ENCODE measurements at places on chromosomes 6 and 20. TPM values are rescaled to one million over a fixed set of nuclear protein-coding genes. Genes with fewer than 3 reads are reported as not detected.

The FAM184A gene
- total RNA-seq = 0.79 TPM

The MYLK2 gene
- total RNA-seq = 0.15 TPM

The KIFC1 gene
- 130 TPM for total RNA-seq

The GMPR gene
- 64.3 TPM for total RNA-seq

The TULP1 gene
- not detected for total RNA-seq

The FNDC1 gene
- total RNA-seq = not detected

DNA sequence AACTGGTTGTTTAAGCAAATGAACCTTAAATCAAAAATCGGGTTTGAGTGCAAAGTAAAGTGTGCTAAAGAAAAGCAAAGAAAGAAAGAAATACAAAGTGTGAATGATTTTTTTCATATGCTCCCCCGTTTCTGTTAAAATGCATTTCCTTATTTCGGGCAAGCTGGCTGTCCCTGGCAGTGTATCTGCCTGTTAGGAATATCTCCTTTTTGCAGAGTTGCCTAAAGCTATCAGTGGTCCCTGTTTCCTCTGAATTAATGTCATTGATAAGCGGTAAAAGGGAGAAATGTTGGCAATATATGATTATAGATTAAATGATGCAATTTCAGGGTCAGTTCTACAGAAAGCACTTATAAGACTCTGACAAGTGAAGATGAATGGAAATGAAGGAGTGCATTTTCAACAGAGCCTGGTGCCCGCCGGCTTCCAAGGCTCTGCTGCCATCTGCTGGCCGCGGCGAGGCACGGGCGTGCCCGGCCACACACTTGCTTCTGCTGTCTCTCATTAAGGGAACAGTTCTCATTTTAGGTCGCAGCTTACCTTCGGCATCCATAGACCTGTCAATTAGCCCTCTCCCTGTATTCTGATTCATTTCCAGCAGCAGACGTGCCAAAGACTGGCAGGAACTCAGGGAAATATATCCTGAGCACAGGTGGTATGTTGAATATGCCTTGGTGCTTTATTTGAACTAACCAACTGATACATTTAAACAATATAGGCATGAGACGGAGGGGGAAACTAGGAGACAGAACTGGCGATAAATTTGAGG, 381.9 kb downstream of the C6orf118 start:
- peak; percentile 38 for DNase-seq

- DNase-seq = peak; percentile 61
Observed at GRCh38 chr6:41683523-41684310, 45.4 kb downstream of the MDFI start.

DNA sequence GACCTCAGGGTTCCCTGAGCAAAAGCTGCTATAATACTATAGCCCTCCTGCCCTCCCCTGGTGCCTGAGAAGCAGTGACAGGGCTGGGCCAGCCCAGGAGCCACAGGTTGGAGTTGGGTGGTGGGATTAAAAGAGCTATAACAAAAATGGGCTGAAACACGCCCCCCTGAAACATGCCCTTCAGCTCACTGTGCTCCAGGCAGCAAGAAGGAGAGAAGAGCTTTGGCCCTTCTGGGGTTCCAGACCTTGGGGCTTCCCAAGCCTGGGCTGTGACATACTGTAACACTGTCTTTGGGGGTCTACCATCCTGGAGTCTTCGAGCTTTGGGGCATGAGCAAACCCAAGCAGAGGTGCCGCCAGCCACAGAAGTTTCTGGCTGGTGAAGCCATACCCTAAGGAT, 129.2 kb downstream of the HTR1B start:
- no peak for DNase-seq

DNA sequence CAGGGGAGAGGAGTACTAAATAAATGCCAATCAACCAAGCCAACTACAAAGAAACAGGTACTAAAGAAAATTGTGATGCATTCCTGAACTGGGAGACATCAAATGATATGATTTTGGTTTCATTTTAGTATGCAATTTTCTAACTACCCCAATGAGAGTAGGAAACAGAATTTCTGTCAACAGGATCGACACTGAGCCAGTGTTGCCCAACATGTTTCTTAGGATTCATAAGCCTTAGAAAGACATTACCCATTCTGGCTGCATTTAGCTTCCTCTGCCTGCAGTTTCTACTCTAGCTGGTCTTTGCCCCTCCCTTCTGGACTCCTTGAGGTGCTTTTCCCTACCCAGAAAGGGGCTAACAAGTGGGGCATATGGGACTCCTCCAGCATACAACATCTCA, 49.8 kb downstream of the KCTD20 start:
- DNase-seq = no peak

GRCh38 chr6:29011276-29011734, 6.2 kb upstream of the ZNF311 start:
- peak; percentile 81 for DNase-seq

DNA sequence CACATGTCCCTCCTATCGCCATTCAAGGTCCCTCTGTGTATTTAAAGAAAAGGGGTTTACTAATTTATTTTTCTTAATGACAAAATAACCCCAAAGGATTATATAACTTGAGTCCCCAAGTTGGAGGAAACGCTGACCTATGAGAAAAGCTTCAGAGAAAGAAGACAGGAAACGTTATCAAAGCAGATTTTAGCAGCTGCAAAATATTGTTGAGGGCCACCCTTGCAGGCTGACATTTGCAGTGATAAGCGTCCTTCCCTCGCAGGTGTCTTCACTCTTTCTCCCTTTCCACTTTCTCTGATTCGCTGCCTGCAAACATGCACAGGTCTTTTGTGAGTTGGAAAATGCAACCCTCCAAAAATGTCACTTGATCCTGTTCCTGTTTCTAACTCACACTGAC, 103.2 kb upstream of the RIPOR2 start:
- no peak for DNase-seq

DNA sequence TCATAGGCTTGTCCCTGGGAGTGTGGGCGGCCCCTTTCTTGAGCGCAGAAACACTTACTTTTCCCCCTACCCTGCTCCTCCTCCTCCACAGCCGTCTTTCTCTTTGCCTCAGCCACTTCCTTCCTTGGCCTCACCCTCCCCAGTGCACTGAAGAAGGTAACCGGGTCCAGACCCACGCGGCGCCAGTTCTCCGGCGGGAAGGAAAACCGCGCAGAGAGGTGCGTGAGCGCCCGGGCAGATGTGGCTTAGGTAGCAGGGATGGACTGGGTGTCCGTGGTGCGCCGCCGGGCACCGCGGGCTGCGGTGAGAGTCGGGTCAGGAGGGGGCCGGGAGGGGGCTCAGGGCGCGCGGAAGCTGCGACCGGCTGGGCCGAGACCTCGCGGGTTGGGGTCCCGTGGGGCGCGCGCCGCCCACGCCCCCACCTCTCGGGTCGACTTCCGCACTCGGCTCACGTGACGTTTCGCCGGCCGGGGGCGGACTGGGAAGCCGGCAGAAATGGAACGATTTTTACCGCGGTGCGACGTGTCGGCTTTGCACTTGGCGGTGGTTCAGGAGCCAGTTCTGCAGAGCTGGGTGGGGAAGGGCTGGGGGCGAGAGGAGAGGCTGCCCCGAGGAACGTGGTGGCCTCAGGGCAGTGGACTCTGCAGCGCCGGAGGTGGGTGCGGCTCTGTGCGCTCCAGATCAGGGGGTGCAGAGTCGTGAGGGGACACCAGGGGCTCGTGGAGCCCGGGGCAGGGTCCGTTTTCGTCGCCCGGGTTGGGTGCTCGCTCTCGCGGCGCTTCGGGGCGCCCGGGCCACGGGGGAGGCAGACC, at the start of gene ABRACL:
Gene ABRACL (plus strand): TSS at position 88 of the 812 bp plus-strand sequence. CDS start 5,416 bp downstream, outside the sequence.
- DNase-seq = peak; percentile 85

GRCh38 chr20:1788044-1788443, 107.2 kb upstream of the SIRPA start:
- no peak for DNase-seq

GRCh38 chr6:36350681-36351571, 14.2 kb upstream of the BNIP5 start:
- DNase-seq = peak; percentile 97

DNA sequence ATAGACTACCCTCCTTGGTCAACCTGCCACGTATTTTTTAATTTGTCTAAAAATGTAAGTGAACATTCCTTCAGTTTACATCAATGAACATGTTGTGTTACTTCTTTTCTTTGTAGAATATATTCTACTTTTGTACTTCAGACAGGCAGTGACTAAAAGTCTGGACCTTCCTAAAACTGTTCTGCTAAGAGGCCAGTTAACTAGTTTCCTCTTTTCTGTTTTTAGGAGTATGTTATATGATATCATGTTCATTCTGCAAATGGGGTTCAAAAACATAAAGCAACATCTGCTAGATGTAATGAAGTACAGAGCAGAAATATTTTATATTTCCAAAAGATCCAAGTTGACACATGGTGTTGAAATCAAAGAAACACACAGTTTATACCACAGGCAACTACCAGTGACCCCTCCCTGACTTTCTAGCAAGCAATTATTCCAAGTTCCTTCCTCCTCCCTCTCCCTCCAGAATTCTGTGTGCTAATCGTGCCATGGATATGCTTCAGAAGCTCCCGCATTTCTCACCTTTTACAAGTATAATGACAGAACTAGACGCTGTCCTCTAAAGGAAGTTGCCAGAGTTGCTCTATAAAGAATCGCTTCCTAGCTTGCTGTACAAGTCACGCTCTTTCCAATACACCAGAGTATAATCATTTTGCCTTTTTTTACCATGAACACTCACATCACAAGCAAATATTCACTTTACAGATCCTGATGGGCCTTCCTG, 64.7 kb downstream of the ARHGAP18 start:
- DNase-seq = peak; percentile 48

- DNase-seq = no peak
Observed at GRCh38 chr6:32983964-32984621, 15.7 kb downstream of the BRD2 start.

- DNase-seq = peak; percentile 20
Observed at GRCh38 chr6:33018904-33019303, 9.5 kb upstream of the HLA-DOA start.

DNA sequence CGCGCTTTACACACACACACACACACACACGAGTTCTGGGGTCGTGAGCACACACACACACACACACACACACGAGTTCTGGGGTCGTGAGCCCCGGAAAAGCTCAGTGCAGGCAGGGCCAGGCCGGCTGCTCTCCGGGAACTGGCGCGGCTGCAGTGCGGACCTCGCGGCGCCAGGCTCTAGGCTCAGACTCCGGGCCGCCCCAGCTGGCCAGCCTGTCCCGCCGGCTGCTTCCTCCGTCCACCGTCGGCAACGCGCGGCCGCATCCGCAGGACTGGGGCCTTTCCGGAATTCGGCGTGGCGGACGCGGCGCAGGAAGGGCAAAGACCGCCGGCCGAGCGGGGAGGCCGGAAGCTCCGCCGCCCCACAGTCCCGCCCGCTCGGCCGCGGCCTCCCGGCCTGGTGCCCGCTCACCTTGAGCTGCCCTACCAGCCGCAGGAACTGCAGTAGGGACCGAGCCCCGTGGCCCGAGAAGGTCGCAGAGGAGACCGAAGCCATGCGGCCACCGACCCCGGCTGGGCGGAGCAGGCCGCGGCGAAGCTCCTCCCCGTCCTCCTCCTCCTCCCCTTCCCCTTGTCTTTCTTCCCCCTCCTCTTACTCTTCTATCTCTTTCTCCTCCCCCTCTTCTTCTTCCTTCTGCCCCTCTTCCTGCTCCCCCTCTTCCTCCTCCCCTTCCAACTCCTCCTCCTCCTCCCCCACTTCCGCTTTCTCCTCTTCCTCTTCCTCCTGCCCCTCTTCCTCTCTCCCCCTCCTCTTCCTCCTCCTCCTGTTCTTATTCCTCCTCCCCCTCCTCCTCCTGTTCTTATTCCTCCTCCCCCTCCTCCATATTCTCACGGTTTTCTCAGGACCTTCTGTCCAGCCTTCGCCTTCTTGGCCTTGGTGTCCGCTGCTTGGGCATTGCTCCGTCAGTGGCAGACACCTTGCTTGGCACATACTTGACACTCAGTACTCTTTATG, at the start of gene HDDC2:
Gene HDDC2 (minus strand): TSS at position 533 of the 957 bp plus-strand sequence. CDS start 35 bp downstream, at position 498.
- peak; percentile 82 for DNase-seq

- no peak for DNase-seq
Observed at GRCh38 chr6:35795453-35796071, 1.6 kb downstream of the CLPS start.

DNA sequence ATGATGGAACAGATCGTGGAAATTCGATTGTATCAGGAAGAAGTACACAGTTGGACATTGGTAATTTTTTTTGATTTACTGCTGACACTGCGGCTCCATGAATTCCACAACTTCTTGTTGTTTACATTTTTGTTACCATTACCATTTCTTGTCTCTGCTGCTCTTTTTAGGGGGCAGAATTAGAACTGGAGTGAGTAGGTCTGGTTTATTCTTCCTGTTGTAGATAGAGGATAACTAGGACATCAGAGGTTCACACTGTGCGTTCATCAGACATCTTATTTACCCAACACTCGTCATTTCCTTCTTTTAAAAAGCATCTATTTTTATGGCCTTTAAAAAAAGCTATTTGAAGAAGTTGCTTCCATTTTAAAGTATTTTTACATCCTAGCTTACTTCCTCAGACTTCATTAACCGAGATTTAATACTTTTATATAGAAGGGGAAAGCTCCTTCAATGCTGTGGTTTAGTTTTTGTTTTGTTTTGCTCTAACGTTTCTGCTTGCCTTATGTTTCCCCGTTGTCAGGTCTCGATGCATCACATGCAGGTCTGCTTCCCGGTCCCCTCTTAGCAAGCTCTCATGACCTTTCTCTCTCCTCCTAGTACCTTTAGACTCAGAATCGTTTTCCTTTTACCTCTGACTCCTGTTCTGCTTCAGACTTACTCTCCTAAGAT, 139.1 kb downstream of the ARID1B start:
- no peak for DNase-seq

GRCh38 chr6:95614094-95614493, 36.8 kb downstream of the MANEA start:
- DNase-seq = no peak

DNA sequence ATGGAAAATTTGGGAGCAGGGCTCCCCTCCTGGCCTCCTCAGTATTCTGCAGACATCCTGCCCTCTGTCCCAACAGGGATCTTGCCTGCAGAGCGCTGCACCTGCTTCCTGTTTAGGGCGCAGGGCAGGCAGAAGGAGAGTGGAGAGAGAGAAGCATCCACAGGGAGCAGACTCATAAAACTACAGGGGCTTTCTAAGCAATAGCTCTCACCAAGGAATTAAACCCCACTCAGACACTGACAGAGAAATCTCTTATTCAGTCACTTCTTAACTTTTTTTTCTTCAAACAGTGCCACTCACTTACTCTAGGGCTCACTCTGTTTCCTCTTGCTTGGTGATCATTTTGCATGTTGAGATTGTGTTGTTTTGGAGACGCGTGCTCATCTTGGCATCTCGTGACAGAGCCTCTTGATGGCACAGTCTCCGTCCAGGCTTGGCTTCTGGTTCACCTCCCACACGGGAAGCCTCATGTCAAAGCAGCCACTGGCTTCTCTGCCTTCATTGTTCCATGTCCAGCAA, 153.1 kb upstream of the INSM1 start:
- no peak for DNase-seq

Measured in M059J (cell line).